Glomerular endothelial cell (primary cell): ENCODE measurements at places on chromosomes 16 and 17. TPM values are rescaled to one million over a fixed set of nuclear protein-coding genes. Genes with fewer than 3 reads are reported as not detected.

SLFN13 gene
- total RNA-seq = 0.82 and 1.1 TPM in 2 replicates

GRCh38 chr16:55076053-55076452, 145.4 kb downstream of the IRX5 start:
- DNase-seq = no peak

DNA sequence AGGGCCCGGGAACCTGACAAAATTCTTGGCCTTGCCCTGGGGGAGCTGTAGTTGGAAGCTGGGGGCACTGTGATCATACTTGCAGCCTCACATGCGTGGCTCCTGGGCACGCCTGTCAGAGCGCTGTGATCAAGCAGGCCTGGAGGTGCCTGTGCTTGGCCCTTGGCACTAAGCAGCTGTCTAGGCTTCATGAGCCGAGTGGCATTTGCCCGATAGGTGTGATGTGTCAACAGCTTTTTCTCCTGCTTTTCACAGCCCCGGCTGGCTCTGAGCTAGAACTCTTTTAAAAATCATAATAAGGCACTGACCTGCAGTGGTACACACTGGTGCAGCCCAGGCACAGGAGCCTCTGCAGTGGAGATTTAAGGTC, 113.8 kb downstream of the SOCS1 start:
- DNase-seq = no peak

DNA sequence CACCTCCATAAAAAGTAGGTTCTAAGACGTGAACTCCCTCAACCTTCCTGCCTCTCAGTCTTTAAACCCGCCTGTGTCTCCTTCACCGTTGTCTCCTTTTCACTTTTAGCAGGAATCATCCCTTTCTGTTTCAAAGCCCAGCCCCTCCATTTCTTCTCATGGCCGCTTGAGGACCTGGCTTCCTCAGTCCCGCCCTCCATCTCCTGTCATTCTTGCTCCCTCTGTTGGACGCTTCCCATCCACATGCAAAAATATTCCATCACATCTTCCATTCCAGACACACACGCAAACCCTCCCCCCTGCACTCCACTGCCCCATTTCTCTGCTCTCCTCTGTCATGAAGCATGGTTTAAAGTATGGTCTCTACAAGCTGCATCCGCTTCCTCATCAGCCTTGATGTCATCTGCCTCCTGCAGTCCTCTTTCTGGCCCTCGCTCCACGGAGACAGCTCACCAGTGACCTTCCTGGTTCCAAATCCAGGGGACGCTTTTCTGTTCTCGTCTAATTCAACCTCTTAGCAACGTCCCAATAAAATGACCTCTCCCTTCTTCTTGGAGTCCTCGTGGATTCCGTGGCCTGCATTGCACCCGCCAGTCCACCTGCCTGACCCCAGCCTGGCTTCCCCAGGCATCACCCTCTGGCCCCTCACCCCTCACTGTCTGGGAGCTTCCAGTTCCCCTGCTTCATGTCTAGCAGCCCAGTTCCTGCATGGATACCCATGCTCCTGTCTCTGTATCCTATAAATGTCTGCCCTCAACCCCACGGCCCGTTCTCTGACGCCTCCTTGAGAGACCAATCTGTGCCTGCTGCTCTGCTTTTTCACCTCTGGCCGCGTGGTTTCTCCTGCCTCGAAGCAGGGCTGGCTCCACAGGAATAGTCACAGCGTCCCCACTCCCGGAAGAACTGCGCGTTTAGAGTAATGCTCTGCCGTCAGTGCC, 26.2 kb downstream of the ANKRD40 start:
- no peak for DNase-seq

DNA sequence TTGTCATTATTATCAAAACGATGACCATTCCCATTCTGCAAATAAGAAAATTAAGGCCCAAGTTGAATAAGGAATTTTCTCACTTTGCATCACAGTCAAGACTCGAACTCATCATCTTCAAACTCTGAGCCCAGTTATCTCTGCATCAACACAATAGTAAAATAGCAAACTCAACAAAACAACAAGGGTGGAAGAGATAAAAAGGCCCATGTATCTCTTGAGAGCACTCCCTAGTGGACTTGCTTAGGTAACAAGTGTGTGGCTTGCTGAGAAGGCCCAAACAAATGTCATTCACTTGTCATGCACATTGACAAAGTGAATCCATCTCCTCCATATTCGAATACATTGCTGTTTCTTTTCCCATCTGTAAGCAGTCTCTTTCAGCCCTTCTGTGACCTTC, 412.0 kb upstream of the MAF start:
- no peak for DNase-seq
